ENCODE measurements at places on chromosomes 3 and 15.

DNA sequence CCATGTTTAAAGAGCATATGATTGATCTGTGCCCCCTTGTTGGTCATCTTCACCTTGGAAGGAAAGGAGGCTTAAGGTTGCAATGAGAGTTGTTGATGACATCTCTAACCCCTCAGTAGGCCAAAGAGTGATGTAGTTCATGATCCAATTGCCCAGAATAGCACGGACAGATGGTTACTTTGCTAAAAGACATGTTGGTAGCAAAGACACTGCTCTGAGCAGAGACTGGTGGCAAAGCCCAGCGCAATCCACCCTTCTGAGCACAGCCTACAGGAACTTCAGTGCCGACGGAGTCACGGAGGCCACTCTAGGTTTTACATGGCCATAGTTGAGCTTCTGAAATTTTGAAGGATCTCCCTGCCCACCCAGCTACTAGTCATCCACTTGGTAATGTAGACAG lies 21.8 kb downstream of the FBXO45 start:
- DNase-seq, result no peak

- DNase-seq, result no peak
These were observed 26.8 kb upstream of the CHRM5 start for GRCh38 chr15:33941279-33942063.

DNA sequence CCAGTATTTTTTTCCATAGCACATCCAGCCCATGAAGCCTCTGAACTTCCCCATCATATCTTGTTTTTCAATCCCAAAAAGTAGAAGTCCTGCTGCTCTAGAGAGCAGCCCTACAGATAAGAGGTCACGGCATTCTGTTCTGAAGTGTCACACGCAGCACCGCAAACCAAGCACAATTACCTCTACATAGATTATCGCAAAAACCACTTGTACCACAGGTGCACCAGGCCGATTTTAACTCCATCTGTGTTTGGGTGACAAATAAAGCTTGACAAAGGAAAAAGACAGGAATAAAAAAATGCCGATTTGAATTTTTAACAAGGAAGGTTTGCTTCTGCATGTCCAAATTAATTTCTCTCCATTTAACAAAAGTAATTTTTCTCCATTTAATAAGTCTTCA lies 113.7 kb downstream of the MYO5A start:
- DNase-seq, result no peak

- DNase-seq, result no peak
These were observed 253.7 kb upstream of the RASGRP1 start for GRCh38 chr15:38818157-38818790.

- no peak for DNase-seq
These were observed 40.2 kb downstream of the METTL6 start for GRCh38 chr3:15387171-15387581.

DNA sequence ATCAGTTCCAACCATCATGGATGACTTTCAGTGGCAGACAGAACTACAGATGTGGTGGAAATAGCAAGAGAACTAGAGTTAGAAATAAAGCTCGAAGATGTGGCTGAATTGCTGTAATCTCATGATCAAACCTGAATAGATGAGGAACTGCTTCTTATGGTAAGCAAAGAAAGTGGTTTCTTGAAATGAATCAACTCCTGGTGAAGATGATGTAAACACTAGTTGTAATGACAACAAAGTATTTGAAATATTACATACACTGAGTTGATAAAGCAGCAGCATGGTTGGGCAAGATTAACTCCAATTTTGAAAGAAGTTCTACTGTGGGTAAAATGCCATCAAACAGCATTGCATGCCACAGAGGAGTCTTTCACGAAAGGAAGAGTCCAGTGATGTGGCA lies 131.7 kb upstream of the FAM3D start:
- no peak for DNase-seq

- no peak for DNase-seq
These were observed 41.3 kb upstream of the ROBO2 start for GRCh38 chr3:76998555-76998954.

DNA sequence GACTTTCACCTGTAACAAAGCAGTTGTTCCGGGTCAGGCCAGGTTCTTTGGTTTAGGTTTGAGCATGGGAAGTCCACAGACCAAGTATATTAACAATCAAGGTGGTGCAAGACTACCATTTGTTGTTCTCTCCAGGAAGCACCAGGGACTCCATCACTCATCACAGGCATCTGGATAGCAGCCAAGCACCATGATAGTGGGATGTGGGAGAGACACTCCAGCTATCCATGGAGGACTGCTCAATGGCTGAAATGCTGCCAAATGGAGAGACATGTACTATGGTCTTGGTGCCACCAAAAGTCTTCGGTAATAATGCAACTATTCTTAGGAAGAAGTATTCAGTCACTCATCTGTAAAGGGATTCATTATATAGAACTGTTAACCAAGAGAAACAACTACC lies 143.0 kb downstream of the TNIK start:
- DNase-seq, result no peak

GRCh38 chr3:149449799-149450198 lies 24.7 kb upstream of the TM4SF4 start:
- DNase-seq, result no peak

DNA sequence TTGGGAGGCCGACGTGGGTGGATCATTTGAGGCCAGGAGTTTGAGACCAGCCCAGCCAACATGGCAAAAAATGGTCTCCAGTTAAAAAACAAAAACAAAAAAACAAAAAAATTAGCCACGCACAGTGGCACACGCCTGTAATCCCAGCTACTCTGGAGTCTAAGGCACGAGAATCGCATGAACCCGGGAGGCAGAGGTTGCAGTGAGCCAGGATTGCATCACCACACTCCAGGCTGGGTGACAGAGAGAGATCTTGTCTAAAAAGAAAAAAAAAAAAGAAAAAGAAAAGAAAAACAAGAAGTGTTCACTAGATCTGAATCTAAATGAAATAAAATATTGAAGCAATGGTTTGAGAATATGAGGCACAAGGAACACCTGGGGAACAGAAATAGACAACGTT lies 36.7 kb downstream of the SLC9A9 start:
- DNase-seq, result no peak

GRCh38 chr15:59185725-59186124 lies 20.9 kb upstream of the LDHAL6B start:
- no peak for DNase-seq

- DNase-seq, result no peak
These were observed 72.9 kb downstream of the TMCC1 start for GRCh38 chr3:129820587-129820986.

DNA sequence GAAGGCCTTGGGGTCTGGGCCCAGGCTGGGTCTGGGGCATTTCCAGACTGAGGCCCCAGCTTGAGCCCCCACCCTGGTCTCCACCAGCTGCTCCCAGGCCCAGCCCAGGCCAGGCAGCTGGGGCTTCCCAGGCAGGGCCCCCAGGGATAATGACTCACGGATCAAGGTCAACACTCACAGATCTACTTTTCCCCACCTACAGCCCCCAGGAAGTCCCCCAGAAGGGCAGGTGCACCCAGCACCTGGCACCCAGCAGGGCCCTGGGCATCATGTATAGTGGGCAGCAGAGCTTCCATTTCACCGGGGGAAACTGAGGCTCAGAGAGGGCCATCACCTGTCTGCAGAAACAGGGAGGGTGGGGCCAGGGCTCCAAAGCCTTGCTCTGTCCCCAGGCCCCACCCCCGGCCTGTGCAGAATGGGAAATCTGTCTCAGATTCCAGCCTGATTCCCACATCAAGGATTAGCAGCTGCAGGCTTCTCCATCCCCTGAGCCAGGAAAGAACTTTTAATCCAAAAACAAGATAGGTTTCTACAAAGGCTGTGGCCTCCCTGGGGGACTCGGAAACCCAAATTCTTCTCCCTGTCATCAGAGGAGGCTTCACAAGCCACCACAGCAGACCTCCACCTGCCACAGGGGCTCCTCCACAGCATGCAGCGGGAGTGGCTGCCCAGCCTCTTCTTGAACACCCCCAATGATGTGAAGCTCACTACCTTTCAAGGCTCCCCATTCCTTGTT lies 49.8 kb downstream of the IQSEC1 start:
- no peak for DNase-seq

- DNase-seq, result no peak
These were observed 126.3 kb upstream of the MEF2A start for GRCh38 chr15:99439524-99439835.

DNA sequence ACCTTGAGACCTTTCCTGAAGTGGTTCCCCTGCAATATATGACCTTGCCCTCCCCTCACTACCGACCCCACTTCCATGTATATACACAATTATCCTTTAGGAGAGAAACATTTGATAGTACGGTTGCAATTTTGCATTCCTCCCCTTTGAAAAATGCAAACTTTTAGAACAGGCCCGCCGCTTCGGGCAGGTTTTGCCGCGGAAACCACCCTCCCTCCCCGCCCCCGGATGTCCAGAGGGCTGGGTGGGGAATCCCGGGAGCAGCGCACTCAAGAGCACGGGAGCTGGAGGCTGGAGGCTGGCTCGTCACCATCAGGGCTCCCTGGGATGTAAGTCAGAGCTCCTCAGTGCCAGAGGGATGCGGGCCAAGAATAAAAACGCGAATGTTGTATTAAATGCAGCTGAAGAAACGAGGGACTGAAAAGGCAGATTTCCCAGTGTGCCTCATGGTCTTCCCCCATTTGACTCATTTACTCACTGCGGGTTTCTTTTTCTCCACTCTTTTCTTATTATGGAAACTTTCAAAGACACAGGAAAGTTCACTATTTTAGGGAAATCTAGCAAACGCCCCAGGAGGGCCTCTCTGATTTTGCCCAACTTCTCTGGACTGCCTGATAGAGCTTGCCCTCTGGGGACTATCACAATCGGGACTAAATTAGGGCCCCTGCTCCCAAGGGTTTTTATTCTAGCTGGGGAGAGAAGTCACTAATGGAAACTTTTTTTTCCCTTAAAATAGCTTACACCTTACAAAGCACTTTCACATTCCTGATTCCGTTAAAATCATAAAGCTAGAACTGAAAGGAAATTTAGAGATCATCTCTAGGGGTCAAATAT lies 2.9 kb upstream of the USP3 start:
- DNase-seq, result no peak

GRCh38 chr3:59056706-59057105 lies 6.9 kb upstream of the CFAP20DC start:
- DNase-seq, result no peak

DNA sequence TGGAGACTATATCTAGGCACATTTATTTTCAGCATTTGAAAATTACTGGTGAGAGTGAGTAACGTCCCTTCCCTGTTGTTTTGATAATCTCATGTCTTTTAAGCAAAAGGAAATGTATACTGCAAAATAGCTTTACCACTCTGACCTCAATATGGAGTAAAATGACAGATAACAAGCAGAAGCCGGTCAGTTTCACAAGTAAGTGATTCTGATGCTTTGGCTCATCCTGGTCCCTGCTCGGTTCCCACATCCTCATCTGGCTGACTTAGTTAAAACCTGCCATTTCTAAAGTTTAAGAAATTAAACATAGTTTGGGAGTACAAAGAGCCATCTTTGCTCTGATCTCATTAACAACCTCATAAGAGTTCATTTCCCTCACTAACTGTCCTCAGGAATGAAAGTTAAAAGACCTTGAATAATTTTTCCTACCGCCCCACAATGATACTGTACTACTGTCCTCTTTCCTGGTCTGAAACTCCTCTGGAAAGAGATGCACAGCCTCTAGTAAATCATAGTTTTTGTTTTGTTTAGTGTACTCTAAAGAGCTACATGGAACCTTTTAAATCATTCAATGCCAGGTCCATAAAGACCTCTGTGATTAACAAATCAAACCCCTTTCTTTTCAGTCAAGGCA lies 72.3 kb upstream of the ICE2 start:
- DNase-seq, result no peak

GRCh38 chr3:107545680-107546120 lies 22.9 kb downstream of the BBX start:
- no peak for DNase-seq

GRCh38 chr3:171774521-171774920 lies 35.8 kb downstream of the PLD1 start:
- DNase-seq, result no peak

DNA sequence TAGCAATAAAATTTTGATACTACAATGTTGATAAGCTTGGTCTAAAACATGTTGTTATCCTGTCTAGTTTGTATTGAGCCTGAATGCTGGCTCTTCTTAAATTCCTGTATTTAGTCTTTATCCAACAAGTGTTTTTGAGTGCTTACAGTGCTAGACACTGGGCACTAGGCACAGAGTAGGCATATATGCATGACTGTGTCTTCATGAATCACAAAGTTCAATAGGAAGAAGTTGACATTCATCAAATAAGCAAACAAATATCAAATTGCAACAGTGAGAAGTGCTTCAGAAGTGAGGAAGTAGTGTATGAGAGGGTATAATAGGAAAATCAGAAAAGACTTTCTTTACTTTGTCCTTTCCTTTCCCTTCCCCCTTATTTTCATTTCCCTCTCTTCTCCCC lies 6.8 kb downstream of the CD96 start:
- DNase-seq, result no peak

- DNase-seq, result no peak
These were observed 113.8 kb downstream of the PPM1L start for GRCh38 chr3:160869825-160870224.

GRCh38 chr3:187256051-187256616 lies 35.4 kb downstream of the MASP1 start:
- no peak for DNase-seq

DNA sequence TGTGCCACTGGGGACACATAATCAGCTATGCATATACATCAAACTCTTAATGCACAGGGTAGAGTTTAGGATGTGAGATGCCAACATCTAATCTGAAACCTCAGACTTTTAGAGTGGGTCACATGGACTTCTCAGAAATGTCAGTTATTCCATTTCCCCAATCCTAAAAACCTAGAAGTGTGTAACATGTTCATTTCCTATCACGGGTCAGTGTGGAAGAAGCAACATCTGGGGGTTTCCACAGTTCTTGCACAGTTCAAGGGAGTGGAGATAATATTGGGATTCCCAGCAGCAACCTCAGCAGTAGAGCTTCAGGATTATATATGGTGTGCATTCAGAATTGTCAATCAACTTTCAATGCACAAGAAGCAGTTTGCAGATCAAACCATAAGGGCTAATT lies 44.4 kb upstream of the SPRED1 start:
- no peak for DNase-seq

GRCh38 chr3:85193565-85193964 lies 234.8 kb downstream of the CADM2 start:
- DNase-seq, result no peak

- DNase-seq, result no peak
These were observed 1.9 kb downstream of the SLC28A1 start for GRCh38 chr15:84886211-84886983.

All from stimulated activated CD8-positive, alpha-beta memory T cell treated with anti-CD3 and anti-CD28 coated beads, Interleukin-7, amount 100 ng/mL, for 48 hours (primary cell).